ENCODE measurements at places on chromosomes 2 and 18.

DNA sequence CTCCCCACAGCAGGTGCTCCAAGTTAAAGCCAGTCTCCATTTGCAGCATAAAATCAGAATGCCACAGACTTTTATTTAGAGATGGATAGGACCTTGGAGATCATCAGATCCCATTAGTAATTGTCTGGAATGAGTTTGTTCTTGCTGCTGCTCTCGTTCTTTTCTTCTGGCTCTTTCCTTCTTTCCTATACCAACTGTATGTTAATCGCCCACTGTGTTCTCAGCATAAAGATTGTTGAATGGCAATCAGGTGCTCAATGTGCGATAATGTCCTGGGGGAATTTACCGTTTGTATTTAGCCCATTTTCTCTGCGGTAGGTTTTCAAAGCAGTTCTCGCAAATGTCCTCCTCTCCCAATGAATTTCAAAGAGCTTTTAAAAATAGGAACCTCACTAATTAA, 3.3 kb downstream of the GPR39 start:
- DNase-seq = no peak

DNA sequence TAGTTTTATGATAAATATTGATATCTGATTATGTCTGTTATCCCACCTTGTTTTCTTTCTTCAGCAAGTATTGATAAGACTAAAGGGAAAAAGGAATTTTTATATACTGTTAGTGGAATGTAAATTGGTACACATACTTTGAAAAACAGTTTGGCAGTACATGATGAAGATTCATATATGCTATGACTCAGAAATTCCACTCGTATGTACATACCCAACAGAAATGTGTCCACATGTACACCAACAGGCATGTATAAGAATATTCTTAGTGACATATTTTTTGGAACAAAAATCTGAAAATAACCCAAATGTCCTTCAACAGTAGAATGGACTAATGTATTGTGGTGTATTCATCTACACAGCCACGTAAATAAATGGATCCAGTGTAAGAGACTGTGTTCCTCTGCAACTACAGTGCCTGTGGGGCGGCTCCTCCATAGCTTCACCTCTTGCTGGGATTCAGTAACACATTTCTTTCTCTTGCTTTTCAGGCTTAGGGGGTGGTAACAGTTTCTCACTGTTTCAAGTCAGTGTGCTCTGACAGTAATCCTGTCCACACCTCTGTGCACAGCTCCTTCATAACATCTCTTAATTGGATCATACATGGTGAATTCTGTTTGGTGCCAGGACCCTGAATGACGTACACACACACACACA, 35.5 kb upstream of the ALMS1 start:
- DNase-seq = no peak

GRCh38 chr18:24878289-24878688, 417.9 kb downstream of the HRH4 start:
- DNase-seq = no peak

- DNase-seq = no peak
Measured at GRCh38 chr18:3094338-3094684, 81.4 kb upstream of the LPIN2 start.

GRCh38 chr2:24877646-24878045, 42.4 kb downstream of the ADCY3 start:
- no peak for DNase-seq

GRCh38 chr2:141109633-141110032, 1021.2 kb downstream of the LRP1B start:
- no peak for DNase-seq

- DNase-seq = no peak
Measured at GRCh38 chr2:903223-903900, 47.3 kb upstream of the SNTG2 start.

- no peak for DNase-seq
Measured at GRCh38 chr2:33287507-33288005, 188.9 kb upstream of the RASGRP3 start.

DNA sequence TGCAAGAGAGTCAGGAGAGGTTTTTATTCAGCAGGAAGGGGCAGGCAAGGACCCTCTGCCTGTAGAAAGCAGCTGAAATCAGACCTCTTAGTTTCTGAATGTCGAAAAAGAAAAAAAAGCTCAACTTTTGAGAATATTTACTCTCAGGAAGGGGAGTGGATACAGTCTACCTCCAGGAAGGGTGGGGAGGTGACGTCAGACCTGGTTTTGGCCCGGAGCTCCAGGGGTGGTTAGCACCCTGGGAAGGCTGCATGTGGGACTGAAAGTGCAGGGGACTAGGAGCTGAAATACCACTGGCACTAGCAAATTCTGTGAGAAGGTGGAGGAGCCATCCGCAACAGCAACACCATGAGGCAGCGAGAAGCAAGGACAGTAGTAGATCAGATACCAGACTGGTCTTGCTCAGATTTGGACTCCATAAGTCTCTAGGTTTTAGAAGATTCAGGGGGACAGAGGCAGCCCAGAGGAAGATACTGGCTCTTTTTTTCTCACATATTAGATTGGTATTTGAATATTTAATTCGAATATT, 19.8 kb downstream of the MC2R start:
- DNase-seq = no peak

DNA sequence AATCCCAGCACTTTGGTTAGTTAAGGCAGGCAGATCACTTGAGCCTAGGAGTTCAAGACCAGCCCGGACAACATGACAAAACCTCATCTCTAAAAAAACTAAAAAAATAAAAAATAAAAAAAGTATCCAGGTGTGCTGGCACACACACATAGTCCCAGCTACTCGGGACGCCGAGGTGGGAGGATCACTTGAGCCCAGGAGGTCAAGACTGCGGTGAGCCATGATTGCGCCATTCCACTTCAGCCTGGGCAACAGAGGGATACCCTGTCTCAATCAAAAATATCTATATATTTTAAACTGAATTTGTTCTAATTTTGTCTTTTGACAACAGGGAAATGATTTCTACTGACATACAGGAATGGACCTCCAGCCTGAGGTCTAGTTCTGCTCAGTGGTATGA, 73.3 kb upstream of the MBOAT2 start:
- DNase-seq = no peak

GRCh38 chr18:74579496-74580065, 18.1 kb upstream of the ZNF407 start:
- no peak for DNase-seq

DNA sequence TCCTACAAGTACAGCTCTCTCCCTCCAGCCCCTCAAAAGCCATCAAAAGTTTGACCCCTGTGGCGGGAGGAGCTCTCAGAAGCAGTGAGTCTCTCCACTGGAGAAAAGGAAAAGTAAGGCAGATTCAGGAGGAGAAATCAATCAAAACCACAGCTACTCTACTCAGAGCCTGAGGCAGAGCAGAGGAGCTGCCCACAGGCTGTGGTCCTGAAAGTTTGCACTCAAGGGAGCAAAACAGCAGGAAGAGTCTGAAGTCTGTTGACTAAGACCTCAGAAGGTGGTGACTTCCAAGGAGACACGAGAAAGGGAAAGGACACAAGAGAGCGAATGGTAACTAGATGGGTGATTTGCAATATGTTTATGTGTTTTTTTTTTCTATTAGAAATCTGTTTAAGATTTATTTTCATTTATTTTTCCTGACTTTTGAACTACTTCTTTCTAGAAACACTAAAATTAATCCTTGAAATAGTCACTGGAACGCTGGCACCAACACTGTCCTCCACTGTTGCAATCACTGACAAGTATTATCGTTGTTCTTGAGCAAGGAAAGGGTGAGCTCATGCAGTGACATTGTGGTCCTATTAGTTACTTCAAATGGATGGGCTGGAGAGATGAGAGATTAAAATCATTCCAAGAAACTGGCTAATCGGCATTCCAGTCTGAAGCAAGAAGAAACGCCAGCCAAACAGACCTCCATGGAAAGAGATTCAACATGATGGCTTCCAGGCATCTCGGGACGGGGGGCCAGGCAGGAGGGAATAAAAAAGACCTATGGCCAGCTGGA, 35.8 kb downstream of the PID1 start:
- DNase-seq = no peak

GRCh38 chr2:134446383-134447017, 192.6 kb downstream of the MGAT5 start:
- DNase-seq = no peak

GRCh38 chr2:169464882-169465281, 14.4 kb upstream of the BBS5 start:
- no peak for DNase-seq

- DNase-seq = no peak
Measured at GRCh38 chr2:39938035-39938835, 159.2 kb upstream of the THUMPD2 start.

DNA sequence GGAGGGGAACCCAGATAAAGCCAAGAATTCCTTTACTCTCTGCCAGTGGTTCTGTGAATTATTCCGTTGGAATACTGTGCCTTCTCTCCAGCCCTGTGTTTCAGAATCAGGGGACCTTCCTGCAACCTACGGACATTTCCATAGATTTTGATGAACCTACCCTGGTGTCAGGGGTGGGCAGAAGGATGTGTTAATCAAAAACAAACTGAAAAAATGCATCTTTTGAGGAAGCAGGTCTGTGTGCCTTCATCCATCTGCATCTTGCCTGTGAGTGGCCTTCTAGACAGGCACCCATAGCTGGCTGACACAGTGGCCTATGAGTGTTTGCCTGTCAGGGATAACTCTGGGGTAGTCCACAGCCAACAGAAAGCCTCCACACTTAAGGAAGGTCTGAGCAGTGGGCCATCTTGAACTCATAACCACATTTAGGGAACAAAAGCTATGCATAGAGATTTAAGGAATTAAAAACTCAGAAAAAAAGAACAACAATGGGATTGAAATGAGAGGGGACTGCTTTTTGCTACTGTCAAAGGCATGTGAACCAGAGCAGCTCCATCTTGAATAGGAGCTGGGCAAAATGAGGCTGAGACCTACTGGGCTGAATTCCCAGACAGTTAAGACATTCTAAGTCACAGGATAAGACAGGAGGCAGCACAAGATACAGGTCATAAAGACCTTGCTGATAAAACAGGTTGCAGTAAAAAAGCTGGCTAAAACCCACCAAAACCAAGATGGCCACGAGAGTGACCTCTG, 45.9 kb upstream of the ITGA6 start:
- DNase-seq = no peak

- DNase-seq = no peak
Measured at GRCh38 chr18:47036298-47036874, 965 bp upstream of the ELOA2 start.

DNA sequence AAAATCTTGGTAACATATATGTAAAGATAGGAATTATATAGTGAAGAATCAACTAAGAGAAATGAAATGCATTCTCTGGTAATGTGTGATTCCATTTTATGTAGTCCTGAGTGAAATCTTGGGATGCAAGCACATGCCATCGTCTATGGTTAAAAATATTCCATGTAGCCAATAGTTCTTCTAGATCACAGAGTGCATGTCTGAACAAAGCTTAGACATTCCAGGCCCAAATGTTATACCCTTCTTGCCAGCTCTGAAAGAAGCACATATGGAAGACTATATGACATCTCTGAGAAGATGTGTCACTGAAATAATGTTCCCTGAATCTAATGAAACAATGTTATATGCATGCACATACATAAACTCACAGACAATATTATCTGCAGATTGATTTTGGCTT, 92.3 kb upstream of the TFPI start:
- DNase-seq = no peak

- no peak for DNase-seq
Measured at GRCh38 chr2:187577310-187577709, 23.1 kb upstream of the TFPI start.

DNA sequence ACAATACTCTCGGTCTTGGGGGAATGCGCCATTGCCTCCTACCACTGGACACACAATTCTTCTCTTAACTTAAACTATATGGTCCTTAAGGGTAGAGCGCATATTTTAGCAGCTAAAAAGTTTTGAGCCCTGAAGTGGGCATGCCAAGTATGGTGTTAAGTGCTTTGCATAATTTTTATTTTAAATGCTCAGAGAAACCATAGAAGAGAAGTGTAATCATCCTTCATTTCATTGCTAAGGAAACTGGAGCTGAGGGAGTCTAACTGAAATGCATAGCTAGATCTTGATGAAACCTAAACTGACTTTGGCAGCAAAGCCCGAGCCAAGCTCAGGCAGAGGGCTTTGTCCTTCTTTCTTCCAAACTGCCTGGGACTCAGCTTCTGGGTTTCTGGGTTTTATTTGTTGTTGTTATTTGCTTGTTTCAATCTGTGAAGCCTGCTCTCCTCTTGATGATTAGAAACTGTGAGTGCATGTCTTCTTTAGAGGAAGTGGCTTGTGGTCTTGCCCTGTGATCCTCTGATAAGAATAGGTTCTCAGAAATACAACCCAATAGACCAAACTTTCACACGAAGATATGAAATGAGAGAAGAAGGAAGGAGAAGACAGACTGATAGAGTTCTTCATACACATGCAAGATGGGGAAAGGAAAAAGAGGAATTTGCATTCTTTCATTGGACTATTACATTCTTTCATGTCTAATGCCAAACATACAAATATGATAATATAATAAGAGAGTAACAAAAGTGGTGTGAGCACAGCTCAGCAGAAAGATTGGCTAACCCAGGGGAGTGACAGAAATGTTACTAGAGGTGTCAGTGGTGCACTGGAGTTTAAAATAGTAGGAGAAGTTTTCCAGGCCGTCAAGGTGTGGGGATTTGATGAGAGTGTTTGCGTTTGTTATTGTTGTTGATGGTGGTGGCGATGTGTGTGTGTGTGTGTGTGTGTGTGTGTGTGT, 7.5 kb upstream of the RNF144A start:
- DNase-seq = no peak

GRCh38 chr2:152448606-152449005, 113.6 kb downstream of the FMNL2 start:
- no peak for DNase-seq

GRCh38 chr2:132978840-132979239, 308.8 kb upstream of the LYPD1 start:
- DNase-seq = no peak

DNA sequence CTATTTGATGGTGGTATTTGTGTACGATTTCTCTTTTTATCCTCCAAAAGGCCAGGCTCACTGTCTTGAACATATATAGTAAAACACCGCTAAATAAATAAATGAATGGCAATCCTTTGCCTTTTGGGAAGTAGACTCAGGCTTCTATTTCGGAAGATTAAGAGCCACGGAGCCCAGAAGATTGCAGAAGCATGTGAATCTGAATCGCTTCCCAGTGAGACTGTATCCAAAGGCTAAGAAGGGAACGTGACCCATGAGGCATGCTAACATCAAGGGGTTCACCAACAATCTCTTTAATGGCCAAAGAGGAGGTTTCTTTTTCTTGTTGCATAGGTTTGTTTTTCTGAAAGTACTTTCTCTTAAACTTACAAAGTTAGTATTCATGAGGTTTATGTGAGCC, 70.0 kb upstream of the DNMT3A start:
- DNase-seq = no peak

DNA sequence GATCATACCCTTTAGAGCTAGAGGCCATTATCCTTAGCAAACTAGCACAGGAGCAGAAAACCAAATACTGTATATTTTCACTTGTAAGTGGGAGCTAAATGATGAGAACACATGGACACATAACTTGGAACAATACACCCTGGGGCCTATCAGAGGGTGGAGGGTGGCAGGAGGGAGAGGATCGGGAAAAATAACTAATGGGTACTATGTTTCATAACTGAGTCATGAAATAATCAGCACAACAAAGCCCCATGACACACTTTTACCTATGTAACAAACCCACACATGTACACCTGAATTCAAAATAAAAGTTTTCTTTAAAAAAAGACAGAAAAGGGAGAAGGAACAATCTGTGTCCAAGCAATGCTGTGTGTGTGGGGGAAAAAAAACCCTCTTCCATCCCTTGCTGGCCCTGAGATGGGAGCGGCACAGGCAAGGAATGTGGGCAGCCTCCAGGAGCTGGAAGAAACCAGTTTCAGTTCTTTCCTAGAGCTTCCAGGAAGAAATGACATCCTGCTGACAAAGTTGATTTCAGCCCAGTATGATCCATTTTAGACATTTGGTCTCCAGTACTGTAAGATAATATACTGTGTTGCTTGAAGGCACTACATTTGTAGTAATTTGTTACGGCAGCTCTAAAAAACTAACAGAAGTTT, 458.7 kb upstream of the CNTNAP5 start:
- DNase-seq = no peak

All from stimulated activated CD8-positive, alpha-beta memory T cell treated with anti-CD3 and anti-CD28 coated beads, Interleukin-12 subunit alpha, Interleukin-12 subunit beta, amount 100 ng/mL, for 1 hour (primary cell).